Epithelial cell of umbilical artery (primary cell): ENCODE measurements at places on chromosomes 1 and 21. TPM values are rescaled to one million over a fixed set of nuclear protein-coding genes. Genes with fewer than 3 reads are reported as not detected.

Gene APCS
- total RNA-seq = not detected in 2 replicates

Gene PPIAL4G
- total RNA-seq = not detected in 2 replicates

Gene KIF26B
- total RNA-seq = 0.32 and 0.61 TPM in 2 replicates

Gene CFHR1
- not detected in 2 replicates for total RNA-seq

Gene NBPF4
- total RNA-seq = not detected in 2 replicates

Gene RPAP2
- 5.5 and 16.4 TPM in 2 replicates for total RNA-seq

Gene LCE3E
- not detected in 2 replicates for total RNA-seq

Gene SPRR1B
- not detected in 2 replicates for total RNA-seq

Gene ZNF695
- 1.6 and 4.0 TPM in 2 replicates for total RNA-seq

Gene AIM2
- not detected in 2 replicates for total RNA-seq

Gene AMY1B
- total RNA-seq = not detected in 2 replicates

Gene PLA2G2C
- total RNA-seq = not detected in 2 replicates

Gene TAS1R3
- under 0.01 and 0.30 TPM in 2 replicates for total RNA-seq

Gene SPRR2A
- not detected in 2 replicates for total RNA-seq

Gene CHODL
- not detected in 2 replicates for total RNA-seq

Gene AKR7A3
- total RNA-seq = 0.30 TPM in 1 of 2 replicates, not detected in the other

Gene KCNE2
- total RNA-seq = not detected in 2 replicates

Gene ADAMTS1
- total RNA-seq = 26.0 and 36.6 TPM in 2 replicates

Gene PPFIA4
- under 0.01 and 0.32 TPM in 2 replicates for total RNA-seq

Gene C1orf53
- total RNA-seq = 3.2 and 6.5 TPM in 2 replicates

Gene MYOG
- total RNA-seq = not detected in 2 replicates

Gene LCE2A
- not detected in 2 replicates for total RNA-seq

Gene HMCN1
- total RNA-seq = 8.7 and 10.1 TPM in 2 replicates

Gene FCMR
- total RNA-seq = 0.32 TPM in 1 of 2 replicates, not detected in the other

Gene MATN1
- total RNA-seq = under 0.01 TPM in 1 of 2 replicates, not detected in the other

Gene UQCRHL
- total RNA-seq = 0.76 and 2.9 TPM in 2 replicates

Gene CLIC6
- not detected in 2 replicates for total RNA-seq

Gene AMY1C
- not detected in 2 replicates for total RNA-seq

Gene PPM1J
- 0.61 and 1.3 TPM in 2 replicates for total RNA-seq

Gene LENEP
- total RNA-seq = 0.76 TPM in 1 of 2 replicates, not detected in the other

Gene INSRR
- total RNA-seq = not detected in 2 replicates

Gene SYCP1
- not detected in 2 replicates for total RNA-seq

Gene LRRC38
- total RNA-seq = not detected in 2 replicates
